Thymus (tissue), 14 donors: ENCODE measurements at places on chromosomes 16 and 17.

DNA sequence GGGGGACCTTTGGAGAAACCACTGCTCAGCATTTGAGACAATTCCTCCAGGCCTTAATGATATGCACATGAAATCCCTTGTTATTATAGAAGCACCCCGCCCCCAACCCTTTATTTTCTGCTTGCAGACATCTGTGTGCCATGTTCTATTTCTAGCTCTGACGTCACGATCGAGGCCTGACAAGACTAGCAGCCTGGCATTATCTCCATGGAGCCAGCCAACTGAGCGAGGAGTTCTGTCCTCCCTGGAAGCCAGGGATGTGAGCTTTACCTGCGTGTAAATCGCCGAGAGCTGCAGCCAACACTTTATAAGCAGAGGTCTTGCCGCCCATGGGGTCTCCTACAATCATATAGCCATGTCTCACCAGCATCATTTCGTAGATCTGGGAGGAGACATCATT lies 116.9 kb downstream of the DNAH3 start:
- H3K4me1 ChIP-seq, result no peaks in the 10 kb centered on the region
- no peak for DNase-seq
- H3K27ac ChIP-seq, result no peak overlapping the region
- no peaks in the 10 kb centered on the region for H3K36me3 ChIP-seq

DNA sequence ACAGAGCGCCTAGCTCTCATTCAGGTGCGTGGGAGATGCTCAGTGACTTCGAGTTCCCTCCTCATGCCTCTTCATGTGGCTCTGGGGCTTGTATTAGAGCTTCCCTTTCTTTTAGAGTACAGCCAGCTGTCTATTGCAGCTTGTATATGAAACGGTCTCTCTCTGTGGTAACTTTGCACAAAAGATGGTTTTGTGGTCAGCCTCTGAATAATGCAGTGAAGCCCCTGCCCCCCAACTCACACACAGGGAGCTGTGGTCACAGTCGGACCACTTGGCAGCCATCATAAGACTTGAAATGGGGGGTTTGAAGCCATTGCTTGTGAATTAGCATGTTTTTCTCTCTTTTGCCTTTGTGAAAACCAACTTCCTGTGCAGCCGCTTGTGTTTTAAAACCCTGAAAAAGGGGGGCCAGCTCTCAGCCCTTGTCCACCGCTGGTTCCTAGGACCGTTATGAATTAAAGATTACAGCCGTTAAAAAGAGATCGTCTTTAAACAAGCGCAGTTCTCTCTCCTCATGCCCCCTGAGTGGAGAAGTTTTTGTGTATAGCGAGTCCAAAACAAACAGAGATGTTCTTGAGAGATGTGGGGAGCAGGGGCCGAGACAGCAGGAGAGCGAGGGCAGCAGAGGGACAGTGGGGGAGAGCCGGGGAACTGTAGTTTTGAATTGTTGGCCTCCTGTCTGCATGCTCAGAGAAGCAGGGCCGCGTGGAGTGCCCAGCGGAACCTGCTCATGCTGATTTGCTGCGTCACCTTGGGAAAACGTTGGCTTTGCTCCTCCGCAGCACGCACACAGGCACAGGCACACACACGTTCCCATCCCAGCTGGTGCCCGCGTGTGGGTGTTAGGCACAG lies 199.0 kb downstream of the MSI2 start:
- H3K4me1 ChIP-seq, result peaks cover 59% of the 10 kb centered on the region
- peak overlapping the region; percentile 4 for H3K4me3 ChIP-seq
- peak overlapping the region; percentile 94 for H3K27ac ChIP-seq
- no peaks in the 10 kb centered on the region for H3K27me3 ChIP-seq
- peak; percentile 79 for DNase-seq

DNA sequence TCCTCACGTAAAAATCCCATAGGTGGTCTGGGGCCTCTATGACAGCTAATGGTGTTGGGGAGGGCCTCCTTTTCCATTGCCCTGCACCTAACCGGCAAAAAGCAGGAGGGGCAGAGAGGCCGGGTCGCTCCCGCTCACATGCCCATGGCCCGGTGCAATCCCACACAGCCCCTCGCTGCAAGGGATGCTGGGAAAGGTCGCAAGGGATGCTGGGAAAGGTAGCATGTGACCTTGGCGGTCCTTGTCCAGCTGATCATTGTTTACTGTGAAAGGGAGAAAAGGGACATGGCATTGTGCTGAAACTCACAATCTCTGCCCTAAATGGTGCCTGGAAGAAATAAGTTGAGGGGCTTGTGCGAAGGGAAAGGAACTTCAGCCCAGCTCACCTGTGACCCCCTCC lies 10.0 kb downstream of the DEF8 start:
- no peaks in the 10 kb centered on the region for H3K27me3 ChIP-seq
- H3K36me3 ChIP-seq, result no peaks in the 10 kb centered on the region
- H3K4me3 ChIP-seq, result no peak overlapping the region
- H3K4me1 ChIP-seq, result no peaks in the 10 kb centered on the region
- H3K27ac ChIP-seq, result no peak overlapping the region

- H3K27me3 ChIP-seq, result no peaks in the 10 kb centered on the region
- H3K4me1 ChIP-seq, result peaks cover 9% of the 10 kb centered on the region
- peak within 1 kb of the TSS; percentile 60 for H3K4me3 ChIP-seq
- peak within 1 kb of the TSS; percentile 86 for H3K27ac ChIP-seq
- H3K36me3 ChIP-seq, result no peaks in the 10 kb centered on the region
Measured at GRCh38 chr17:55421179-55421934, at the start of gene MMD. Gene MMD, minus strand, starts transcription at chr17:55421835. Its CDS starts 140 bp downstream, at chr17:55421695.

DNA sequence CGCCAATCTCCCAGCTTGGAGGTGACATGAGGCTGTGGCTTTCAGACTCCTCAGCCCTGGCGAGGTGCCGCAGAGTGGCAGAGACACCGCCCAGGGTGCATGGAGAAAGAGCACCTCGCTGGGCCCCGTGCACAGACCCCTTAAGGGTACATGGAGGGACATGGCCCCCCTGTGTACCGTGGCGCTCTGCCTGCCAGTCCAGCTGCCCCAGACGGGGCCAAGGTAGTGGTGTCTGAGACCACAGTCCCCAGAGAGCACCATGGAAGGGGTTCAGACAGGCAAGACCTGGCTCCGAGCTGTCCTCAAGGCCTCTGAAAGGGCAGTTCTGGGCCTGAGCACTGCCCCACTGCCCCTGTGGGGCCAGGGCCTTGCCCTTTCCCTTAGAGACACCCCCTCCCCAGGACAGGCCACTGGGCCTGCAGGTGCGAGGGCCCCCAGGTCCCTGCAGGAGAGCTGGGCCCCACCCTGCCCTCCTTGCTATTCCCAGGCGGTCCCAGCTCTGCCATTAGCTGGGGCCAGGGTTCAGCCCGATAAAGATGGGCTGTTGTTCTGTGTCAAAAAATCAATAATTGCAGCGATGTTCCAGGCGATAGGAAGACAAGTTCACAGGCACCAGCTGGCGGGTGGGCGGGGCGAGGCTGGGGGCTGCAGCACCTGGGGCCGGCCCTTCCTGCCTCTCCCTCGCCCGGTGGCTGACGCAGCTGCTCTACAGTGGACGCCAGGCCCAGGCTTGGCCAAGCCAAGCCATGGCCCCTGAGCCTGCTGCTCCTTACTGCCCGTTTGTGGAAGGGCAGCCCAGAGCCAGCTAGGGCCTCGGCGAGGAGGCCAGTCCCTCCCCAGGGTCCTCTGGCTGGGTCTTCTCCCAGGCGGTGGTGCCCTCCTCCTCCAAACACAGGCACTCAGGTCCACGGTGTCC lies 51.7 kb downstream of the ZFPM1 start:
- no peak overlapping the region for H3K27ac ChIP-seq
- no peaks in the 10 kb centered on the region for H3K27me3 ChIP-seq
- H3K36me3 ChIP-seq, result peaks cover 4% of the 10 kb centered on the region

- H3K27me3 ChIP-seq, result no peaks in the 10 kb centered on the region
- no peak overlapping the region for H3K27ac ChIP-seq
- no peaks in the 10 kb centered on the region for H3K36me3 ChIP-seq
- H3K4me3 ChIP-seq, result no peak overlapping the region
- DNase-seq, result no peak
- peaks cover 6% of the 10 kb centered on the region for H3K4me1 ChIP-seq
Measured at GRCh38 chr16:48448841-48449481, 63.7 kb upstream of the SIAH1 start.

- H3K36me3 ChIP-seq, result no peaks in the 10 kb centered on the region
- no peaks in the 10 kb centered on the region for H3K27me3 ChIP-seq
- H3K4me1 ChIP-seq, result no peaks in the 10 kb centered on the region
- DNase-seq, result no peak
Measured at GRCh38 chr17:68709461-68709860, 108.3 kb upstream of the FAM20A start.

DNA sequence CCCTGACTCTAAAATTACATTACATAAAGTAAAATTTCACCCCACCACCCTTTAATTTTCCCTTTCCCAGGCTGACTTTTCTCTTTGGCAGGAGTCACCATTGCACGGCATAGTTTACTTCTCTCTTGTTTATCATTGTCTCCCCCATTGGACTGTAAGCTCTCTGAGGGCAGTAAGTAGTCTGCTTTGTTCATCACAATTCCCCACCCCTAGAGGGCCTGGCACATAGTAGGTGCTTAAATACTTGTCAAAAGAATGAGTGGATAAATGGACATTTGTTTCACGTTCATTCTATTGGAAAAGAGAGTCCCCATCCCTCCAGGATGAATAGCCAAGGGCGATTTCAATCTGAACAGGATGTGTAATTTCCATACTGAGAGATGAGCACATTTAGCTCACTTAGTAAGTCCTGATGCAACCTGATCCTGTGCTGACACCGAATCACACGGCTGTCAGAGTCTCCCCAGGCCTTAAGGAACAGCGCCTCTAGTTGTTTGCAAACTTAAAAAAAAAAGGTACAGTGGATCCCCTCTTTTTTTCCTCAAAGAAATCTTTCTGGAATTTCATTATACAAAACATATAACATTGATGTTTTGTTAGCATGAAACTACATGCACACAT lies 54.0 kb downstream of the AKAP1 start:
- no peak overlapping the region for H3K4me3 ChIP-seq
- H3K4me1 ChIP-seq, result peaks cover 17% of the 10 kb centered on the region
- no peaks in the 10 kb centered on the region for H3K27me3 ChIP-seq
- no peak for DNase-seq

DNA sequence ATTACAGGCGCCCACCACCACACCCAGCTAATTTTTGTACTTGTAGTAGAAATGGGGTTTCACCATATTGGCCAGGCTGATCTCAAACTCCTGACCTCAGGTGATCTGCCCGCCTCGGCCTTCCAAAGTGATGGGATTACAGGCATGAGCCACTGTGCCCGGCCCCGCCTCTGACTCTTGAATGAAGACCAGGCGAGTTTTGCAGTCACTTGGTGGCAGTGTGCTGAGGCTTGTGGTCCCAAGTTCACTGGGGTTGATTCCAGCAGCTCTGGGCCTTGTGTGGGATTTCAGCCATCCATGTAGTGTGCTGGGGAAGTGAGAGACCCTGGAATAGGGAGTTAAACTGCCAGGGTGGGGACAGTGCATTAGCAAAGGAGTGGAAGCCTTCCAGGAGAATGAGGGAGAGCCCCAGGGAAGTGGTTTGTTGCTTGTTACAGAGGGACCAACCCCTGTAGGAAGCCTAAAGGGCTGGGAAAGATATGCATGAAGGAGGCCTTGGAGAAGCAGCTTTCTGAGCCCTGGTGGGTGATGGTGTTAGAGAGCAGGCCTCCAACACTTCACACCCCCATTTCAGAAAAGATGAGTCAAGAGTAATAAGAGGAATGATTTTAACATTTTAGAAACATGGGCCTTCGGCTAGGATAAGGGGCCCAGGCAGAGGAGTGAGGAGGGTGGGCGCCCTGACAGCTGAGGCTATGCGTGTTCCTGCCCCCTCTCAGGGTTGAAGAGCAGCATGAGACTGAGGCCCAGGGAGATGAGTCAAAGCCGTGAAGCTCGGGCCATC lies 14.5 kb downstream of the PSKH1 start:
- H3K4me1 ChIP-seq, result no peaks in the 10 kb centered on the region
- H3K27ac ChIP-seq, result no peak overlapping the region
- no peak for DNase-seq
- H3K36me3 ChIP-seq, result peaks cover 30% of the 10 kb centered on the region
- no peak overlapping the region for H3K4me3 ChIP-seq
- no peaks in the 10 kb centered on the region for H3K27me3 ChIP-seq

DNA sequence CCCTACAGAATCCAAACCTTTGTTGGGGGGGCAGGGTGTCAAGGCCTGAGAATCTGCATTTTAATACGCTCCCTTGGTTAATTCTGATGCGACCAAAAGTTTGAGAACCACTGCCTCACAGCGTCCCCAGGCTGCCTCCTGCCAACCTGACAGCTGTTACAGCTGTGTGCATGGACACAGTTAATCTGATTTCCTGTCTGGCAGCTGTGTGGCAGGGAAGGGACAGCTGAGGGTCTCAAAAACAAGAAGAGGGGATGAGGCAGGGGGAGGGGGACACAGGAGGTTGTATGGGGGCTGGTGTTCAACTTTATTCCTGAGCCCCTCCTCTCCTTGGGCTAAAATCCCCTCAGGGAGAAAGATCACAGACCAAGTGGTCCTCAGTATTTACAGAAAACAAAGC lies 17.5 kb downstream of the HDAC5 start:
- H3K27ac ChIP-seq, result no peak overlapping the region
- H3K4me1 ChIP-seq, result peaks cover 44% of the 10 kb centered on the region
- no peak for DNase-seq
- H3K27me3 ChIP-seq, result no peaks in the 10 kb centered on the region
- no peak overlapping the region for H3K4me3 ChIP-seq

- no peaks in the 10 kb centered on the region for H3K36me3 ChIP-seq
- peaks cover 50% of the 10 kb centered on the region for H3K27me3 ChIP-seq
- H3K4me3 ChIP-seq, result no peak overlapping the region
- H3K27ac ChIP-seq, result no peak overlapping the region
Measured at GRCh38 chr16:1150511-1150982, 2.4 kb upstream of the CACNA1H start.

DNA sequence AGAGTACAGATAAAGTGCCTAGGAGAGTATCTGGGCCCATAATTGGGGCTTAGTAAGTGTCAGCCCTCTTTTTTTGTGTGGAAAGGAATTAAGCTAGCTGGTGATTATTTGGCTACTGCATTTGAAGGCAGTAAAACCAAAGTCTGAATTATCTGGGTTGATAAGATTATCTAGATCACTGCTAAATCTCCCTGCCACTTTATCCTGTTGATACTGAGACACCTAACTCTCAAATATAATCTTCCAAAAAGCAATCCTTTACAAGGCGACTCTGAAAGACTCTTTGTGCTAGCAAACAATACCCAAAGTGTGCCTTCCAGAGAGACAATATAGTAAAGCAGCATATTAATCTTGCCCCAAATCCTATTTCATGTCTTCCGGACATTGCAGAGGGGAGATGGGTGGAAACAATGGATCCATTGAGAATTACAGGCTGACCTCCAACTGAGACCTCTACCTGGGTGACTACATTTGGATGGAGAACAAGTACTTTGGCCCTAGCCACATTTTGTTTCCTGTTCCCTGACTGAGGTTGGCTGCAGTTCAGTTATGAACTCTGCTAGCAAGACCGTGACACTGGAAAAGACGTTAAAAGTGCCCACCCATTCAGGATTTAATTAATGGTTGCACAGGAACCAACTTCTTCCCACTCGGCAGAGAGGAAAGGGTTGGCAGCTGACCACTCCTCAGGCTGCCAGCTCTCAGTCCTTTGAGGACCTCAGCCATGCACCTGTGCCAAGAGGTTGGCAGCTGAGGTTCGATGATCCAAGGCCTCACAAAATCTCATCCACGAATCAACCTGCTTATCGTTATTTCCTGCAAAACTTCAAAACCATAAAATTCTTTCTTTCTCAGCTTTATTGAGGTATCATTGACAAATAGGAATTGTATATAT lies 72.6 kb downstream of the SYCE1L start:
- DNase-seq, result no peak
- no peak overlapping the region for H3K4me3 ChIP-seq
- no peak overlapping the region for H3K27ac ChIP-seq
- no peaks in the 10 kb centered on the region for H3K4me1 ChIP-seq
- no peaks in the 10 kb centered on the region for H3K27me3 ChIP-seq
